ENCODE measurements at places on chromosomes 4 and X.

DNA sequence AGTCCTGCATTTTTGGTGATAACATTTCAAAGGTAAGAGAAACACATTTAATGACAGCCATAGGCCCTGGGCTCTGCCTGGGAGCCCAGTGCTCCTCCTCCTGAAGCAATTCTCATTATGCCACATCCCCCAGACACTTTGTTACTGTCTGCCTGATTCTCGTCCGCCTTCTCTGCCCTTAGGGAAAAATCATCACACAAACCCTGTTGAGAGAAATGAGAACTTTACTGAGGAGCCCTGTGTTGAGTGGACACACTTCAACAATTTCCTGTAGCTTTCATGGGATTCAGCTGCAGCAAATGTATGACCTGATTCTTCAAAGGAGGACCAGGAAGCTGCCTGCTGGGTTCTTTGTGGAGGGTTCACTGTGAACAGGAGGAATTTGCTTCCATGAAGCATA lies 566.5 kb upstream of the FRG1 start:
- no peak for DNase-seq

DNA sequence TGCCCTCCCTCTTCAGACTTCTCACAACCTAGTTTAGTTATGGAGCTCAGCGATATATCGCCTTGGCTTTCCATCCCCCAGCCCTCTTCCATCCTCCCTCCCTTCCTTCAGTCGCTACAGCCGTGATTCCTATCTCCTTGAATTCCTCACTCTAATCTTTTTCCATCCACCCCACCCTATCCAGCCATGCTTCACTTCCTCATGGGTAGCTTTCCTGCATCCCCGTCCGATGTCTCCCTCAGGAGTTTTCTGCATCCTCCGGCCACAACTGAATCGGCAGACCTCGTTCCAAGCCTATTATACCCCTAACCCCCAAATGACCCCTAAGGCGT lies 456 bp downstream of the SNX12 start:
- no peak for DNase-seq

DNA sequence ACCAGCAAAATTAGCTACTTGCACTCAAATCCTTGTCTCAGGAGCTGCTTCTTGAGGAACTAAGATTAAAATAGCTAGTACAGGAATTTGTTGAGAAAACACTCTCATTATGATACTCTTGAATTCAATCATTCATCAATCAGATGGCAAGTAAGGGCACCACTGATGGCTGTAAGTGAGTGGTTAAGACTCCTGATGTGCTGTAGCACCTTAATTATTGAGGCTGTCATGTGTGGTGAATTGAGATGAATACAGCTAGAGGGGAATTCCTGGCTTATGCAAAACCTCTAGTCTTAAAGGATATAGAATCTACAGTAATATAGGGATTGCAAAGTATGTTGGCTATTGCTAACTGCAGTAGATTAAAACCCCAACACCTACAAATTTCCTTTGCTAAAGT lies 509.1 kb downstream of the IQCM start:
- DNase-seq: no peak

GRCh38 chr4:124738994-124739393 lies 26.5 kb upstream of the ANKRD50 start:
- no peak for DNase-seq

DNA sequence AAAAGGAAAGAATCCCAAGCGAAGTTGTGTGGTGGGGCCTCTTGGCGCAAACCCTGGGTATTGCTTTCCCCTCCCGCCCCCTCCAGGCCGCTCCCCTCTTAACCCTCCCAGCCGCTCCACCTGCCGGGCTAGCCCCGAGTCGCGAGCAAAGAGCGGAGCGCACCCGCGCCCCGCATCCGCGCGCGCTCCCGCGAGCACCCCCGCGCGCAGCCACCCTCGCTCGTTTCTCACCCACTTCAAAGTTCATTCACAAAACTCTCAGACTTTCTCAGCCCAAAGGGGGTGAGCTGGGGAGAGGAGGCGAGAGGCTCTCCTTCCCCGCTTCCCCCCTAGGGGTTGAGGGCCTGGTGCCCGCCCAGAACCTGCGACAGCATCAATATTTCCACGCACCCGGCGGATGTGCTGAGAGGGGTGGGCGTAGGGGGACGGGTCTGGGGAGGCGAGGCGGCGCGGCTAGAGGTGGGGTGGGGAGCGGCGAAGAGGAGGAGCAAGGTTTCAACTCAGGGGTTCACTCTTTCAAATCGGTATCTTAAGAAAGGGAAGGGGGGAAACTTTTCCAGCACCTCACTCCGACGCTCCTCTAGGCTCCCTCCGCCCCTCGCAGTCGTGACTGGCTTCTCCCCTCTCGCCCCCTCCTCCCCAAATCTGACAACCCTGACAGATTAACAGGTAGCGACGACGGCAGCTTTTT lies 1.8 kb downstream of the MAML3 start:
- DNase-seq: peak; percentile 57

GRCh38 chr4:74934888-74935287 lies 2.0 kb downstream of the PARM1 start:
- no peak for DNase-seq

DNA sequence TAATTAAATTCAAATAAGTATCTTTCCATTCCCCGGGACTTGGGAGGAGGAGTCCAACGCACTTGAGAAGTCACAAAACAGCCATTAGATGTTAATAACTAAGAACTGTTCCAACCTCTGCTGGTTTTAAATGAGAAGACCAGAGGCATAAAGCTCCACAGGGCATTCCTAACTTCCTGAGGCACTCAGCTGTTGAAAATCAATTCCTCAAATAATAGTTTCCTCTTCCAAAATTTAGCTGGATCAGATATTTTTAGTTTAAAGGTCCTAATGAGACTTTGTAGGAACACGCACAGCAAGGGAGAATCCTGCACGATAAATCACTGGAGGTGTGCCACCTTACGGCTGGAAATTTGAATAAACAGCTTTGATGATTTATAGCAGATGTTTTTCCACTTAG lies 504.3 kb upstream of the ZFP42 start:
- DNase-seq: no peak

DNA sequence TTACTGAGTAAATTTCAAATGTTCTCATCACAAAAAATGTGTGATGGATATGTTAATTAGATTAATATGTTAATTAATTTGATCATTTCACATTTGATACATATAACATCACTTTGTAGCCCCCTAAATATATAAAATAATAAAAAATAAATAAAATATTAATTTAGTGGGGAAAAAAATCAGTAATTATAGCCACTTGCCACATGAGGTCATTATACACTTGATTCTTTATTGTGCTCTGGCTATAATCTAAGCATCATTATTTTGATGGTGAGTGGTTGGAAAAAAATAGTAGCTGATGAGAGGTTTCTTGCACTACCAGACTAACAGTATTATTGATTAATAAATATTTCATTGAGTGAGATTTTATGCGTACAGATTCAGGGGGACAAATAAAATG lies 57.4 kb downstream of the DCK start:
- DNase-seq: no peak

DNA sequence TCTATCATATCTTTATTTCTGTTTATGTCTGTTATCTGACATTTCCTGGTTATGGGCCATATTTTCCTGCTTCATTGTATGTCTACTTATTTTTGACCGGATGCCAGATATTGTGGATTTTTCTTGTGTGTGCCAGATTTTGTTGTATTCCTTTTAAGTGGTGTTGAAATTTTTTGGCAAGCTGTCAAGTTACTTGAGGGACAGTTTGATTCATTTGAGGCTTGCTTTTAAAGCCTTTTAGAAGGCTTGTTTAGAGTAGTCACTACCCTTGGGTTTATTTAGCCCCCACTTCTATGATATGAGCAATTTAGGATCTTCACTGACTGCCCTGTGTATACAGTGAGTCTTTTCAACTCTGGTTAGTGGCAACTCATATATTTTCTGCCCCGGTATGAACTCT lies 29.2 kb upstream of the NPY2R start:
- no peak for DNase-seq

- no peak for DNase-seq
Observed at GRCh38 chr4:186820391-186820891, 96.8 kb upstream of the FAT1 start.

- DNase-seq: no peak
Observed at GRCh38 chrX:10217198-10217597, 60.4 kb downstream of the CLCN4 start.

DNA sequence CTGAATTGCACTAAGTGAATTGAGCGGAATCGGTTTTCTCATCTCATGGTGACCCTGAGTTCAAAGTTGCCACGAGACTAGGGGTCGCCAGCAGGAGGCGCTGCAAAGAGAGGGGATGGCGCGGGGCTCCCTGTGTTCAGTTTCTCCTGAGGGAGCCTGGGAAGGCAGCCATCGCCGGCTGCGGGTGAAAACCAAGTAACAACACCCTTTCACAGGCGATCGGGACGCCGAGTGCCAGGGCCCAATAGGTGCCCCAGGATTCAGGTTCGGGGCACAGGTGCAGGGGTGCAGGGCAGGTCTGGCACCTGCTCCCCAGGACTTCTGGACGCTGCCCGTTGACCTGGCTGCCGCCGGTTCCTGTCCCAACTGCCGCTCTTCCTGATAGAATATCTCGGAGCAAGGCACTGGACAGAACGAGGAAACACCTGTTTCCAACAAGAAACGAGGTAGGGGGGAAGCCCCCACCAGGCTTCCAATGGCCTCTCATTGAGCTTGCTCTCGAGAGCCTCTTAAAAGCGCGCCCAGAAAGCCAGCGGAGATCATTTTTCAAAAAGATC lies 1.1 kb upstream of the FGF16 start:
- DNase-seq: no peak

DNA sequence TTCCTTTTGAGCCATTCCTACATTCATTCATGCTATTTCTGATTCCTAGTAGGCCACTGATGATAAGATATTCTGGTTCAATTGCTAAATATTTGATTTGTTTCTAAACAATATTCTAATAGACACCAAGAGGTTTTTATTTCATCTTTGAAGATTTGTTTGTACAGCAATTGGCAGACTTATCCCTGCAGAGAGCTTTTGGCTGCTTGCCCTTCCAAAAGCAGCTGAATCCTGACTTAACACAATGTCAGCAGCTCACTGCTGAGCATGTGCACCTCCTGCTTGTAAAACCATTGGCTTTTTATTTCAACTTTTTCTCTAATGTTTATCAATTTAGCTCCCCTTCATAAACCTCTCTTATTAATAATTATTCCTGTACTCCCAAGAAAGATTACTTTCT lies 45.3 kb downstream of the MMRN1 start:
- DNase-seq: no peak

GRCh38 chrX:37986893-37987292 lies 19.5 kb upstream of the SYTL5 start:
- no peak for DNase-seq

GRCh38 chr4:4854649-4855295 lies 4.7 kb upstream of the MSX1 start:
- DNase-seq: no peak

GRCh38 chrX:40279762-40280161 lies 182.0 kb upstream of the BCOR start:
- no peak for DNase-seq

DNA sequence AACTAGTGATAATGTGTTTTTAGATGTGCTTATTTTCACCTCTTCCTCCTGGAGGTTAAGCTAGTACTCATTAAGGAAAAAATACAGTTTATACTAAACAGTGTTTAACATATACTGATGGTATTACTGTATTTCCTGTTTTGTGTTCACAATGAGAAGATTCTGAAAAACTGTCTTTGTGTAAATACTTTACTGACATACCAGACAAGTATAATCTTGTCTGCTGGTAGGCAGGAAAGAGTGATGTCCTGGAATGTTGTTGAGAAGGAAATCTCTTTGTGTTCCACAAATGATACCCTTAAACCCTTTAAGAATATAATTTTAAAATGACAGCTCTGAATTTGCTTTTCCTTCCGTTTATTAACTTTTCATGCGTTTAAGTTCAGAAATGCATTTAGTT lies 205.5 kb upstream of the NUDT6 start:
- DNase-seq: no peak

Measured in effector memory CD4-positive, alpha-beta T cell (primary cell).